HS-27A (cell line): ENCODE measurements at places on chromosomes 11 and 22.

- DNase-seq, result no peak
These were observed 6.7 kb downstream of the SYNGR1 start for GRCh38 chr22:39356464-39356863.

DNA sequence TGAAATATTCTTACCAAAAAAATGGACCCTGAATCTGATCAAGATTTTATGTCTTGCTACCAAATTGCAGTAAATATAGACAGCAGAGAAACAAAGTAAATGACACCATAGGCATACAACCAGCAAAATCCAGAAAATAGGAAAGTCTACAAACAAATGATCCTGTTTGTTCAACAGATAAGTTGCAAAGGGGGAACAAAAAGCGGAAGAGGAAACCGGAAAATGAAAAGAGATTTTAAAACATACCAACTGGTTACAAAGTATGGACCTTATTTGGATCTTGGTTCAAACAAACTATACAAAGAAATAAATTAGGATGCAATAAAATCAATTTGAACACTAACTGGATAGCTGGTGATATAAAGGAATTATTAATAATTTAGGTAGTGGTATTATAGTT lies 92.0 kb downstream of the TMPRSS5 start:
- no peak for DNase-seq

GRCh38 chr11:8342821-8343681 lies 79.4 kb upstream of the LMO1 start:
- no peak for DNase-seq

GRCh38 chr11:11864803-11865202 lies 23.0 kb downstream of the USP47 start:
- no peak for DNase-seq
